HFF-Myc (cell line): ENCODE measurements at places on chromosomes 4 and X.

DNA sequence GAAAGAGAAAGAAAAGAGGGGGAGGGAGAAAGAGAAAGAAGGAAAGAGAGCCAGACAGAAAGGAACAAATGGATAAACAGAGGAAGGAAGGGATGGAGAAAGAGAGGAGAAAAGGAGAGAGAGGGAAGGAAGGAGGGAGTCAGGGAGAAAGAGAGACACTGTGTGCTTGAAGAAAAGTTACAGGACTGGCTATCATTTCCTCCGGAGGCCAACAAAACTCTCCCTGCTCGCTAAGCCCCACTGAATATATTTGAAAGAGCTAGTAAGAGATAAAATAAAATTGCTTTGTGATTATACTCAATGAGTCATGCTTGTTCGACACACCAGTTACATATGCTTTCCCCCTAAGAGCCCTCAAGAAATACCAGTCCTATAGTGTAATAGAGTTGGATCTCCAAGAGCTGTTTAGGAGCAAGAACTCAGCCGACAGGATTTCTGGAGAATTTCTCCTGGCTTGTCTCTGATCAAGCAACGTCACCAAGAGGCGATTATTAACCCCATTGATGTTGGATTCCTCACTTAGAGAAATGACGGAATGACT, 102.2 kb downstream of the MXRA5 start:
- no peak for DNase-seq

- no peak for DNase-seq
These were observed 10.1 kb downstream of the PITX2 start for GRCh38 chr4:110612631-110613269.

DNA sequence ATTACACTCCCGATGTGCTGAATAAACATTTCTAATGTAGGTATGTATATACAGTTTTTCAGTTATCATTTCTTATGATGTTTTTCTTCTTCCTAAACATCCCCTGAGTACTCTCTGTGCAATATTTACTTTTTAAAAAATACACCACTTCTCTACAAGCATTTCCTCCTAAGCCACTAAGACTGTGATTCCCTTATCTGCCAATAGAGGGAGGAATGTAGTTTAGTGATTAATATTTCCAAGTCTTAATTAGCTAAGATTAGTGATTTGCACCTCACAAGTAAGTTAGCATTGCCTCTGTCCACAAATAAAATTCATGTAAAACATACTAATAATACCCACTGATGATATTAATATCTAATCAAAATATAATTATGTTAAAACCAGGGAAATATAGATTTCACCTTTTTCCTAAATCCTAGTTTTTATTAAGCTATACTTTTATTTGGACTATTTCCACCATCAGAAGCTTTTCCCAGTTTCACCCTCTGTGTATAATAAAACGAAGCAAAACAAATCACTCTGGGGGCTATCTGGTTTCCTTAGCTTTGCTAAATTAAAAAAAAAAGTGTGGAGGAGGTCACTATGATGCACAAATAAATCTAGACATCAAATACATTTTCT, 909.1 kb downstream of the FAT4 start:
- DNase-seq, result no peak

DNA sequence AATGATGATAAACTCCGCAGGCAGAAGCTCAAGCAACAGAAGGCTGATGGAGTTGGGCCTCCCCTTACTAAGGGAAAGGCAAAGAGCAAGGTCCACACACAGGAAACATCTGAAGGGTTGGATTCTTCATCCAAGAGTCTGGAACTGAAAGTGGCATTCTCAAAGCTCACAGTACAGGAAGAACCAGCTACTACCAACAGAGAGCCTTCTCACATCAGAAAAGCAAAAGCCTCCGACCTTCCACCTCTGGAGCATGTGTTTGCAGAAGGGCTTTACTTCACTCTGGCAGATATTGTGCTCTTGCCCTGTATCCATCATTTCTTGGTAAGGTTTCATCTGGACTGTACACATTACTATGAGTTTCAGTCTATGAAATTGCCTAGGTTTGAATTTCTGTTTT, 10.6 kb downstream of the GSTCD start:
- no peak for DNase-seq

DNA sequence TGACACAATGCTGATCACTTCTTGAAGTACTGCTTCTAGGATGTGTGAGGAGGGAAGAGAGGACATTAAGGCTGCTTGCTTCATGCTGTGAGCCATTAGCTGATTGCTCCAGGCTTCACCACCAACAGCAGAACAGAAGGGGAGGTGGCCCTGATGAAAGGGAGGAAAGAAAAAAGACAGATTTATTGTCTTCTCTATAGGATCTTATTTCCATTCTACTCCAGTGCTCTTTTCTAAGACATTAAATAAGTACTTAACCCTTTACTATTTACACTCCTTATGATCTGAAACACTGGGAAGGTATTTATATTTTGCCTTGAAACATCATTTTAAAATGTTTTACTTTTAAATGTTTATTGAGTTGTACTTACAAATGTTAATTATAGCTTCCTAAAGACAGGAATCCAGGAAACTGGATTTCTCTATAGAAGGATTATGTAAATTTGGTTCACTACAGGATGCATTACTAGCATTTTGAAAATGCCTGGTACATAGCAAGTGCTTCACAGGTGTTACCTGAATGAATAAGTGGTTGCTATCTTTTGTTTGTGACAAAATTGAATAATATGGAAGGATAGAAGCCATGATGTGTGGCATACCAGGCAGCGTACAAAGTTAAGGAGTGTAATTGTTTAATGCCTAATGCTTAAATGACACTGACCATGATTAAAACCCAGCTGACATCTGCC, 680.9 kb upstream of the ATOH1 start:
- no peak for DNase-seq

DNA sequence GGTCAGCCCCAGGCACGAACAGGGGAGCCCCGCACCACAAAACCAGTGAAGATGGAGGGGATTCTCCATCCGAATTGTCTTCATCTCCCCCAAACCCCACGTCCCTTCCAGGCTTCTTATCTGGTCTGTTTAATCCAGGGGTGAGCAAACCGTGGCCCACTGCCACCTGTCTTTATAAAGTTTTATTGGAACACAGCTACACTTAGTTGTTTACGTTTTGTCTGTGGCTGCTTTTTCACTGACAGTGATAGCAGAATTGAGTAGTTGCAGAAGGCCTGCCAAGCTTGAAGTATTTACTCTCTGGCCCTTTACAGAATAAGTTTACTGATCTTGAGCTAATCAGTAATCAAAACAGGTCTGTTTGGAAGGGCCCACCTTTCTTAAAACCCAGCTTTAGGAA, 324.0 kb downstream of the ARHGAP10 start:
- DNase-seq, result no peak

DNA sequence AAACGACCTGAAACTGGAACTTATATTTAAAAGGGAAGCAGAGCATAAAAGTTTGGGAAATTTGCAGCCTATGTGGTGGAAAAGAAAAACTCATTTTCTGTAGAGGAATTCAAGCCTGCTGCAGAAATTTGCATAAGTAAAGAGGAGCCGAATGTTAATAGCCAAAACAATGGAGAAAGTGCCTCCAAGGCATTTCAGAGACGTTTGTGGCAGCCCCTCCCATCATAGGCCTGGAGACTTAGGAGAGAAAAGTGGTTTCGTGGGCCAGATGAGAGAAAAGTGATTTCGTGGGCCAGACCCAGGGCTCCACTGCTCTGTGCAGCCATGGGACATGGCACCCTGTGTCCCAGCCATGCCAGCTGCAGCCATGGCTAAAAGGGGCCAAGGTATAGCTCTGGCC, 361.9 kb downstream of the PCDH19 start:
- no peak for DNase-seq

- no peak for DNase-seq
These were observed 676.8 kb downstream of the RAPGEF2 start for GRCh38 chr4:159779716-159780115.

- no peak for DNase-seq
These were observed 99.5 kb downstream of the PPP2R2C start for GRCh38 chr4:6372649-6373525.

DNA sequence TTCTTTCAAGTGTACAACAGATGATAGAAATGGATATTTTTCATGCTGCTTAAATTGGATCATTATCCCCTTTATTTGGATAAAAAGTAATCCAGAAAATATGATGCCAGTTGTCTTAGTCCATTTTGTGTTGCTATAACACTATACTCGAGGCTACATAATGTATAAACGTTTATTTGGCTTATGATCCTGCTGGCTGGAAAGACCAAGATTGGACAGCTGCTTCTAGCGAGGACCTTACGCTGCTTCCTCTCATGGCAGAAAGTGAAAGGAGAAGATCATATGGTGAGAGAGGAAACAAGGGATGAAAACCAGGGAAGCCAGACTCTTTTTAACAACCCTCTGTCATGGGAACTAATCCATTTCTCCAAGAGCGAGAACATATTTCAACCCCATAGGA, 102.7 kb downstream of the TRAM1L1 start:
- no peak for DNase-seq

DNA sequence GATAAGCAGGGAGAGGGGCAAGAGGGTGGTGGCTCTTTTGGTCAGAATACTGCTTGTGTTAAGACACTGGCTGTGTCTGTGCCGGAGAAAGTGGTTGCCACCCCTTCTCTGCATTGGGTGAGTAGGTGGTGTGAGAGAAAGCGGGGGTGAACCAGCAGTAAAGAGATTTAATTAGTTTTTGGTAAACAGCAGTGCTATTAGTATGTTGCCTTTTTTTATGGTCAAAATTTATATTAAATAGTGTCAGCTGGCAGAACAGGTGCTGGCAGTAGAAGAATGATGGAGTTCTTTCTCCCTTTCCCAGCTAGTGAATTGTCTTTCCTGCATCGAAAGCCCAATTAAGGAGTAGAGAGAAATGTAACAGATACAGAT, 181.6 kb downstream of the LARP7 start:
- DNase-seq, result no peak

GRCh38 chr4:15003401-15003890, 1.2 kb downstream of the CPEB2 start:
- DNase-seq, result no peak

GRCh38 chr4:40300371-40301162, 34.6 kb upstream of the CHRNA9 start:
- DNase-seq, result no peak

GRCh38 chrX:129043138-129043537, 480.2 kb downstream of the SMARCA1 start:
- DNase-seq, result no peak

- DNase-seq, result no peak
These were observed 101.7 kb downstream of the CHIC2 start for GRCh38 chr4:53962516-53963225.

DNA sequence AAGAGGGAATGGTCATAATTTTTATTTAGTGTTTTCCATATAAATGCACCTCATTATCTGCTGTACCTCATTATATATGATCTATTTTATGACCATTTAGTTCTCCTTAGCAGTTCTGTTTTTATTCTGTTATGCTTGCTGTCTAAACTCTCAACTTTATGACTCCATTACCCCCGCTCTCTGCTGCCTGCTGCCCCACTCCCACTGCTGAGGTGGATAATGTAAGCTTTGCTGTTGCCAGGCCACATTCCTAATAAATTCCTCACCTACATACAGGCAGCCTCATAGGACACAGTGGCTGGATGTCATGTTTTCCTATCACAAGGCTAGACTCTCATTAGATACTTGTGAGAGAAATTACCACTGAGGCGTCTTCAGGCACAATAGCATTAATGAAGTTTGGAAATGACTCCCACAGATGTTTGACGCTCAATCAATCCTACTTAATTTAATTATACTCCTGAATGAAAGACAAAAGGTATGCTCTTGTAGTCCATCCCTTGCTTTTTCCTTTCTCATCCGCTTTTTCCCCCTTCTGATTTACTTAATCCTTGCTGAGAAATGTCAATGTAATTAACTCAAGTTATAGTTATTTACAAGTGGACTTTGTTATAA, 497.5 kb upstream of the IGFBP7 start:
- no peak for DNase-seq

- no peak for DNase-seq
These were observed 658 bp downstream of the SH3TC1 start for GRCh38 chr4:8199594-8200301.

GRCh38 chrX:130741584-130741983, 161.4 kb downstream of the ENOX2 start:
- no peak for DNase-seq

- no peak for DNase-seq
These were observed 98.8 kb downstream of the NPNT start for GRCh38 chr4:105994061-105994460.

DNA sequence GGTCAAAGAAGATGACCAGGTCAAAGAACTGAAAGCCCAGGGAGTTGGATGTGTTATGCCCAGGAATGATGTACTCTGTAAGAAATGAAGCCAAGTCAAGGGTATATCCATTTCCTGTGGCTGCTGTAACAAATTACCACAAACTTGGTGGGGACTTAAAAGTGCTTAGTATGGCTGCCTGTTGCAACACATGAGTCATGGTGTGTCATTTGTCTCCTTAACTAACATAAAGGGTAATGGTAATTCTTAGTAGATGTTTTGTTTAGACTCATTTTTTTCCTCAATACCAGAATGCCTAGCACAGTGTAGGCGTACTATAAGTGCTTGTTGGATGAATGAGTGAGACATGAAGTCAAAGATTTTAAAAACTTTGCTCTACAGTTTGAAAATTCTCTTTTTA, 45.7 kb downstream of the SYTL5 start:
- DNase-seq, result peak; percentile 38

GRCh38 chrX:78105944-78106650, 2.0 kb downstream of the PGK1 start:
- DNase-seq, result no peak

- DNase-seq, result no peak
These were observed 502 bp downstream of the HNRNPDL start for GRCh38 chr4:82429728-82430192.

GRCh38 chr4:92091335-92091734, 212.4 kb upstream of the GRID2 start:
- DNase-seq, result no peak

- no peak for DNase-seq
These were observed 18.7 kb downstream of the SLC25A43 start for GRCh38 chrX:119417842-119418241.

GRCh38 chr4:107856901-107857300, 32.2 kb downstream of the SGMS2 start:
- no peak for DNase-seq

DNA sequence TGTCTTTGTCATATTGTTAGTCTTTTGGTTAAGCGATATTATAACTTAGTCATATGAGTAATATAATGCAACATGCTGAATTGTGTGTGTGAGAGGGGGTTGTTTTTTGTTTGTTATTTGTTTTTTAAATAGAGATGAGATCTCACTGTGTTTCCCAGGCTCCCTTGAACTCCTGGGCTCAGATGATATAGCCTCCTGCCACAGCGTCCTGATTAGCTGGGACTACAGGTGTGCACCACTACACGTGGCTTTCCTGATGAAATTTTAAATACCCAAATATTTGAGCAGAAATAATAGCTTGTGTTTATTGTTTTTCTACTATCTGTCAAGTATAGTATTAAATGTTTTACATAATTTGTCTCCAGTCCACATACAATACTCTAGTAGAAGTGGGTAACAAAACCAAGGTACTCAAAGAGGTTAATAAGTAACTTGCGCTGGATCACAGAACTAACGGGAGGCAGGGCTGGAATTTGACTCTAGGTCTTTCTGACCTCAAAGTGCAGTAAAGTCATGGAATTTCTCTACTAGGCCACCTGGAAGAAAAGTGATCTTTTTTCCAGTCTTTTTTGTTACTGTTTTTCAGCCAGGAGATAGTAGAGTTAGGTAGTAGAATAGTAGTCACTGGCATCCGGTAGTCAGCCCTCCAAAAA, 47.8 kb downstream of the CLCN3 start:
- no peak for DNase-seq

GRCh38 chr4:9942139-9942538, 79.2 kb downstream of the SLC2A9 start:
- DNase-seq, result no peak
